Fibroblast of lung (primary cell): ENCODE measurements at places on chromosomes 16 and 17. TPM values are rescaled to one million over a fixed set of nuclear protein-coding genes. Genes with fewer than 3 reads are reported as not detected.

Gene TBC1D3C
- total RNA-seq, result 1.3 TPM in 1 of 2 replicates, not detected in the other

Gene PLA2G15
- 14.9 and 28.7 TPM in 2 replicates for total RNA-seq

Gene KRTAP9-4
- total RNA-seq, result not detected in 2 replicates

Gene RNF222
- not detected in 2 replicates for total RNA-seq

Gene TANC2
- 19.3 and 41.9 TPM in 2 replicates for total RNA-seq

Gene OR3A3
- not detected in 2 replicates for total RNA-seq

Gene PCTP
- 16.9 and 20.6 TPM in 2 replicates for total RNA-seq

Gene TMEM238L
- total RNA-seq, result not detected in 2 replicates

Gene C16orf92
- not detected in 2 replicates for total RNA-seq

Gene OR1F1
- total RNA-seq, result not detected in 2 replicates

Gene ENPP7
- total RNA-seq, result not detected in 2 replicates

Gene KPNA2
- 20.3 and 44.3 TPM in 2 replicates for total RNA-seq
